Stimulated activated CD4-positive, alpha-beta T cell treated with anti-CD3 and anti-CD28 coated beads, Interleukin-4, amount 100 ng/mL, for 48 hours (primary cell): ENCODE measurements at places on chromosomes 2 and 18.

DNA sequence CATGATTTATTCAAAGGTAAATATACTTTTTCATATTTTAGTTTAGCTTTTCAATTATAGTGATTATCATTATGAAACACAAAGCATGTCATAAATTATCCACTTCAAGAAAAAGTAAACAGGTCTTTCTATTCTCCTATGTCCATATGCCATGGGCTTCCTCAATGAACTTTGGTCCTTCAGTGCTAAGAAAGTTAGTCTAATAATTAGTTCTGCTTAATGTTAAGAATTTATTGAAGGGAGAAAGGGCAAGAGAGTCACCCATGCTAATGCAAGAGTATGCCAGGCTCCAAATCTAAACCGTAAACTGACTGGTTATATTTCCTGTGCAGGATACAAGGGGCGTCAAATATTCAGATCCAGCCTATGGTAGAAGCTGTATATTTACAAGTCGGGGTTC, 96.2 kb downstream of the GORASP2 start:
- no peak for DNase-seq

GRCh38 chr2:105580870-105581554, 163.7 kb upstream of the NCK2 start:
- DNase-seq: no peak

- no peak for DNase-seq
These were observed 130.2 kb upstream of the NXPH2 start for GRCh38 chr2:138910427-138910826.

- DNase-seq: no peak
These were observed 134.7 kb downstream of the LDLRAD4 start for GRCh38 chr18:13353084-13353823.

DNA sequence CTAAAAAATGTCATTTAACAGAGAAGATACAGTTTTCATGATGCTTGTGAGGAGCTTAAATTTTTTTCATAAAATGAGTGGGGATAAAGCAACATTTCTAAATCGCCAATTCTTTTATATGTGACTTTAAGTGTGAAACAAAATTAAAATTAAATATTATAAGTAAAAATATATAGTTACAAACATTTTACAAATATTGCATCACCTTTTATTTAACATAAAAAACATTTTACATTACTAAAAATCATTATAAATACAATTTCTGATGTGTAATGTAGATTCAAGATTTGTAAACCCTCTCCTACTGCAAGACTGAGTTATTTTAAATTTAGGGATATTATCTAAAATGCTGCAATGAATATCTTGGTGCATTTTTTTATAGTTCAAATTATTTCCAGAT, 44.4 kb upstream of the GATA6 start:
- no peak for DNase-seq

DNA sequence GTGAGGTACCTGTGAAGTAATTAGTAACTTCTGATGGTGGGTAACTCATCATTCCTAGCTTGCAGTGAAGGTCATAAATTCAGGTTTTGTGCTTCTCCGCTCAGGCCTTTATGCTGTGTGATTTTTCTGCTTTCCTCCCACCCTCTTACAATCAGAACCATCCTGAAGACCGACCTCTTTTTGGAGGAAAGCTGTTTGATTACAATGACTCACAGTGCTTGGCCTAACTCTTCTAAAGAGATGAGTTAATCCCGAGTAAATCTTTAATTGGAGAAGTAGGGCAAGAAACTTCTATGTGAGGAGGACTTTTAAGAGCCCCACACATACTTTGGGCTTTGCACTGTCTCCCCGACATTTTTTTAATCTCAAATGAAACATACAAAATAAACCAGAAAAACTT, 53.1 kb downstream of the TTC27 start:
- no peak for DNase-seq

DNA sequence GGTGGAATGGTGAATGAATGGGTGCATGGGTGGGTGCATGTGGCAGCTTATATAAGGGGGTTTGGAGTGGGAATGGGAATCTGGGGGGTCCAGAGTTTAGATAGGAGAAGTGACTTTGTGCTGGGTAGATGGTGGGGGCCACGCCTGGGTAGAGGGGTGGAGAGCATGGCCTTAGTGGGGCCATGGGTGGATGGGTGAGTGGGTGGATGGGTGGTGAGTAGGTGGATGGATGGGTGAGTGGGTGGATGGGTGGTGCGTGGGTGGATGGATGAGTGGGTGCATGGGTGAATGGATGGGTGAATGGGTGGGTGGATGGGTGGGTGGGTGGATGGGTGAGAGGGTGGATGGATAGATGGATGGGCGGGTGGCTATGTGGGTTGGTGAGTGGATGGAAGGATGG, 53.9 kb downstream of the MYO7B start:
- no peak for DNase-seq

GRCh38 chr2:188051706-188052105, 240.0 kb upstream of the GULP1 start:
- no peak for DNase-seq

DNA sequence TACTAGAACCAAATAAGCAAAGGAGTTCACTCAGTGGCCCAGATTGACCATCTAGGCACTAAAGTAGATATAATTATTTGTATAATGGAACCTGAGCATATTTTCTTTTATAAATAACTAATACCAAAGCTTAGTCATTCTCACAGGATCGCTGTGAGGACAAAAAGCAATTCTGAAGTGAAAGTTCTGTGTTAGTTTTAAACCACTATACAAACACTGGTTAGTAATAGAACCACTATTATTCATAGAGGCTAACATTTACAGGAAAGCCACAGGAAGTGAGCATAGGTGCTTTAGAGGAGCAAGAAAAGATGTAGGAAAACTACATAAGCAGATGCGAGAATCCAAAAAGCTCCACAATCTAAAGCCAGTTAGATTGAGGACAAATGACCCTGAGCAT, 364.7 kb downstream of the XIRP2 start:
- DNase-seq: no peak

- no peak for DNase-seq
These were observed 19.6 kb upstream of the ESPNL start for GRCh38 chr2:238080518-238080917.

DNA sequence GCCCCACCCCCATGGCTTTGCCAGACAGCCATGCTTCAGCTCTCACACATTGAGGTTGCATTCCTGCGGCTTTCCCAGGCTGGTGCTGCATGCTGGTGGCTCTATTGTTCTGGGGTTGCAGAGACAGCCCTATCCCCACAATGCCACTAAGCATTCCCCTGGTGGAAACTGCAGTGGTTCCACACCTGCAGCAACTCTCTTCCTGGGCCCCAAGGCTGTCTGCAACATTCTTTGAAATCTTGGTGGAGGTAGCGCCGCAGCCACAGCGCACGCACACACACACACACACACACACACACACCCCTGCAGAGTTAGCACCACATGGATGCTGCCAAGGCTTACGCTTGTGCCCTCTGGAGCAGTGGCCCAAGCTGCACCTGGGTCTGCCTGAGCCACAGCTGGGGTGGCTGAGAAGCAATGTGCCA, 21.4 kb downstream of the SFXN5 start:
- no peak for DNase-seq

DNA sequence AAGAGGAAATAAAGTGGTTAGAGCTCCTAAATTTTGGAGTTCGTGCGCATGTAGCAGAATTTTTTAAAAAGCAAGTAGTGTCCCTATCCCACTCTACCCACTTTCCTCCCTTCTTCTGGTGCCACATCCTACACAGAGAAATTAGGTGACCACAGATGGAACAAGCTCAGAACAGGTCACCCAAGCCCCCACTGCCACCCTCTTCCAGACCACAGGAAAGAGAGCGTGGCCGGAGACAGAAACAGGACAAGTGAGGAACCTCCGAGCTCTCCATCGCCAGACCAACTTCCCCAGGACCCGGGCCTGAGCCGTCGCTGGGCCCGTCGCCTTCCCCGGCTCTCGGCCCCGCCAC, 433 bp downstream of the NPC1 start:
- DNase-seq: no peak

DNA sequence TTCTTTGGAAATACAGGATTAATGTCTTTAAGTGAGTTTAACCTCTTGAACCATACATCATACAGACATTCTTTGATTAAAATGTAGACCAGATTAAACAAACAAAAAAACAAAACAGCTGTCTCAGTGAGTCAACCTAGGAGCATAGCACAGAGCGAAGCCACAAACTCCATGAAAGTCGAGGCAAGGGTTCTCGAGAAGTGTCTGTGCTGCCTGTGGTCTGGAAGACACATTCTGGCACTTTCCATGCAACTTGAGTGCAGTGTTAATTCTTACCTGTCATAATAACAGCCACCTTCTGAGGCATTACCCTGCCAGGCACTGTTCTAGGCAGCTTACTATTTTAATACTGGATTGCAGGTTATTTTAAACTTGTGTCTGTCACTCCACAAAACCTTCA, 435.5 kb upstream of the MMADHC start:
- no peak for DNase-seq

DNA sequence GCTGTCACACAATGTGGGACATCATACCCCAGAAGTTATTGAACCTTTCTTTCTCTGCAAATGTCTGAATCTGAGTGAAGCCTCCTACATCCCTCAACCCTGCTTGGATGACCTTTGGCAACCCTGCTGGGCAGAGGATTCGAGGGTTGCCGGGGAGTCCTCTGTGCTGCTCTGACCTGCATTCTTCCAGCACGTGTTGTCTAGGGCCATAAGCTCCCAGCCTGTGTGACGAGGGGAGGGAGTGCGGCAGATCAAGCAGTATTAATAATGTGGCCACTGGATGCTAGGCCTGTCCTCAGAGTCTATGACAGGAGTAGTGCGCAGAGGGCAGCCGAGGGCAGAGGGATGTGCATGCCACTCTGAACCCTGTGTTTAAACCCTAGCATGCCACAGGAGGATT, 58.8 kb downstream of the RPL37A start:
- no peak for DNase-seq

DNA sequence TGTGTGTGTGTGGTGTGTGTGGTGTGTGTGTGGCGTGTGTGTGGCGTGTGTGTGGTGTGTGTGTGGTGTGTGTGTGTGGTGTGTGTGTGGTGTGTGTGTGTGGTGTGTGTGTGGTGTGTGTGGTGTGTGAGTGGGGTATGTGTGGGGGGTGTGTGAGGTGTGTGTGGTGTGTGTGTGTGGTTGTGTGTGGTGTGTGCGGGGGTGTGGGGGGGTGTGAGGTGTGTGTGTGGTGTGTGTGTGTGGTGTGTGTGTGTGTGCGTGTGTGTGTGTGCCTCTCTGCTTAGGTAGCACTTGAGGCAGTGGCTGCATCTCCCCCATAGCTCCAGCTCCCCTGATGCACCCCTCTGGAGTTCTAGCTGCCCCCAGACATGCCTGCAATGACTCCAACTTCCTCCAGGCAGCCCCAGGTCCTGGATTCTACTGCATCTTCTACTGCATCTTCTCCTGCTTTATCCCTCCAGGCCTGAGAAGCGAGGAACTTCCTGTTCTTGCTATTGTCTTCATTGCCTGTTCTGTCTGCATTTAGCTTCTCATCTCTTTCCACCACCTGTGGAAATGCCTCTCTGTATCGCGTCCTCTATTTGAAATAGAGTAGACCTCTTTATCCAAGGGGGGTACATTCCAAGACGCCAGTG, 22.2 kb upstream of the MLPH start:
- DNase-seq: no peak

DNA sequence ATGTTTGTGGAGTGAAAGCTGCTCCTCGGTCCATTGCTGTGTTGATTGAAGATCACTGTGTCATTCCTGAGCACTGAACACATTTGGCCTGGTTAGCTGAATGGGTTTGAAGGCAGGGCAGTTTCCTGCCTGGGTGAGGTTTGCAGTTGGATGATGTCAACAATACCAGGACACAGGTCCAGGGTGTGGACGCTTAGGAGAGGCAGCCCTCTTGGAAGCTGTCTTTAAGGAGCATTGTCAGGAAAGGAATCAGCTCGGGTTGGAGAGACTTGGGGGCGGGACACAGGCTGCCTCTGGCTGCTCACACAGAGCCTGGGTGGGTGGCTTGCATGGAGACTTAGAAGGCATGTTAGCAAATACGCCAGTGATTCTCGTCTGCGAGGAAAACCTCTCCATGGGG, 237.7 kb downstream of the SEPTIN10 start:
- DNase-seq: no peak

DNA sequence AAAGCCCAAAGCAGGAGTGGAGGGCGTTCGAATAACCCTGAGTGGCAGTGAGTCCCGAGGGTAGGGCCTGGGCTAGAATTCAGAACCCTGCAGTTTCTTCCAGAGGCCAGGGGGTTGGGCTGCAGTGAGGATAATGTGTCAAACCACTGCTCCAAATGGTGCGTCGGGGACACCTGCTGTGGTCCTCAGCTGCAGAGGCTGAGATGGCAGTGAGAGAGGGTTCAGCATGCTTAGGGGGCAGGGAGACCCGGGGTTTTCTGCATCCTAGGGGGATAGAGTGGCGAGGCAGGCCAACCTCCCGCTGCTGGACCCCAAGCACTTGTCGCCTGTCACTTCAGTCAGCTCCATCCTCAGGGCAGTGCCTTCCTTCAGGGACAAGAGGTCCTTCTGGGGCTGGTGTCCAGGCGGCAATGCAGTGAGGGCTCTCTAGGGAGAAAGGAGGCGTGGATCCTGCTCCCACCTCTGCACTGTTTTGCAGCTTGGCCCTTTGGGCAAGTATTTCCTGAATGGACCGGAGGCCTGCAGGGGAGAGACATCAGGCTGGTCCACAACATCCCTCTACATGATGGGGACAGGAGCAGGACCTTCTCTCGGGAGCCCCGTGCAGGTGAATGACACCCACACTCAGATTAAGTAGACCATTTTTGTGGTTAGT, 8.4 kb upstream of the NTSR2 start:
- DNase-seq: no peak

DNA sequence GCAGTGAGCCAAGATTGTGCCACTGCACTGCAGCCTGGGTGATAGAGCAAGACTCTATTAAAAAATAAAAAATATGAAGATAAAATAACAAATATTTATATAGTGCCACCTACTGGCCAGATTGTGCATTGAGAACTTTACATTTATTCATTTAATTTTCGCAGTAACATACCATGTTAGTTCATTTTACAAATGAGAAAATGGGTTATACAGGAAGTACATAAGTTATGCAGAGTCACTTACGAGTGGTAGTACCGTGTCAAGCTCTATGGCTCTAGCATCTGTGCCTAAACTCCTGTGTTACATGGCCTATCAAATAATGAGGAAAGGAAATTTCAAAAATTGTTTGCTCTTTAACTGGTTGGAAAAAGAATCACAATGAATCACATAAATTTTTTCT, 27.9 kb downstream of the RIF1 start:
- DNase-seq: no peak

- DNase-seq: no peak
These were observed 1.5 kb downstream of the RNF152 start for GRCh38 chr18:61891271-61891670.
